ENCODE measurements at places on chromosomes 7 and 10. TPM values are rescaled to one million over a fixed set of nuclear protein-coding genes. Genes with fewer than 3 reads are reported as not detected.

- H3K36me3 ChIP-seq, result peaks cover 6% of the 10 kb centered on the region
- no peaks in the 10 kb centered on the region for H3K4me1 ChIP-seq
- DNase-seq, result peak; percentile 53
- H3K4me3 ChIP-seq, result no peak overlapping the region
These were observed 24.0 kb downstream of the CCSER2 start for GRCh38 chr10:84352251-84352842.

BAIAP2L1 gene
- 55.8 TPM for total RNA-seq

- H3K4me1 ChIP-seq, result peaks cover 68% of the 10 kb centered on the region
- DNase-seq, result no peak
- peaks cover 70% of the 10 kb centered on the region for H3K36me3 ChIP-seq
- no peaks in the 10 kb centered on the region for H3K27me3 ChIP-seq
These were observed 95.7 kb upstream of the SVIL start for GRCh38 chr10:29730458-29730857.

TMEM72 gene
- total RNA-seq, result not detected

DNA sequence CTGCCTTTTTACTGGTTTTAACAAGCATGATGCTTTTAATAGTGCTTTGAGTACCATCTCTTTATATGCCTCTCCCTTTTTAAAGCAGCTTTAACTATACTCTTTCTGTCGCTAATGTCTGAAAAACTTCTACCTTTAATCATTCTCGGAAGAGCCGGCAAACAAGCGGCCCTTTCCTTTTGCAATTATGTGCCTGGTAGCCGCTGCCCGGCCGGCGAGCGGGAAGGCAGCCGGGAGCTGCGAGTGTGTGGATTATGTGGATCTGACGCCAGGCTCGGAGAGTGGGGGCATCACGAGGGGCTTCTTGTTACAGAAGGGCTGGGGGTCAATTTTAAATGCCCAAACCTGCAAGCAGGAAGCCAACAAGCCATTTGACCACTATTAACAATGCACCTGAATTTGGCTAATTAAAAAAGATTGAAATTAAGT is 120.9 kb downstream of the BUB3 start:
- DNase-seq, result no peak
- H3K27ac ChIP-seq, result no peak overlapping the region
- no peaks in the 10 kb centered on the region for H3K4me1 ChIP-seq
- H3K4me3 ChIP-seq, result no peak overlapping the region
- H3K36me3 ChIP-seq, result no peaks in the 10 kb centered on the region

GRCh38 chr7:46864716-46865115 is 717.2 kb downstream of the TNS3 start:
- no peak overlapping the region for H3K4me3 ChIP-seq
- no peak for DNase-seq
- H3K4me1 ChIP-seq, result no peaks in the 10 kb centered on the region
- H3K36me3 ChIP-seq, result no peaks in the 10 kb centered on the region
- no peaks in the 10 kb centered on the region for H3K27me3 ChIP-seq

CCDC3 gene
- not detected for total RNA-seq

EPHB4 gene
- total RNA-seq, result 63.7 TPM

- no peaks in the 10 kb centered on the region for H3K36me3 ChIP-seq
These were observed 73.5 kb upstream of the CDK6 start for GRCh38 chr7:92909686-92910475.

- H3K36me3 ChIP-seq, result no peaks in the 10 kb centered on the region
- no peak for DNase-seq
- peaks cover 9% of the 10 kb centered on the region for H3K4me1 ChIP-seq
- no peak overlapping the region for H3K4me3 ChIP-seq
These were observed 209.6 kb downstream of the DKK1 start for GRCh38 chr10:52523696-52524095.

Data from Calu3 (cell line).